ENCODE measurements at places on chromosomes 16 and 17.

- DNase-seq, result no peak
Measured at GRCh38 chr17:82890339-82890730, 50.5 kb upstream of the ZNF750 start.

DNA sequence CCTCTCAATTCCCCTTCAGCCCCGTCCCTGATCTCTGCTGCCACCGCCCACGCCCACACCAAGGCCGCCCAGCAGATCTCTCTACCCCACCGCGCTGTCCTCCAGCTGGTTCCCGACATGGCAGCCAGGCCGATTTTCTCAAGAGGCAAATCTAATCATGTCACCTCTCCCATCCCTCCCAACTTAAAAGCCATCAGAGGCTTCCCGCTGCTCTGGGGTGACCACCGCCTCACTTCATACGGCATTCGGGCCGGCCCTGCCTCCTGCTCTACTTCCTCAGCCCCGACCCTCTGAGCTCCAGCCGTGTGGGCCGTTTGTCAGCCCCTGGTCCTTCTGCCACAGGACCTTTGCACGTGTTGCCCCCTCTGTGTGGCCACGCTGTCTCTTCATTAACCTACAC is 63.2 kb downstream of the RPH3AL start:
- DNase-seq, result no peak

GRCh38 chr16:19851476-19851875 is 33.2 kb downstream of the GPRC5B start:
- no peak for DNase-seq

DNA sequence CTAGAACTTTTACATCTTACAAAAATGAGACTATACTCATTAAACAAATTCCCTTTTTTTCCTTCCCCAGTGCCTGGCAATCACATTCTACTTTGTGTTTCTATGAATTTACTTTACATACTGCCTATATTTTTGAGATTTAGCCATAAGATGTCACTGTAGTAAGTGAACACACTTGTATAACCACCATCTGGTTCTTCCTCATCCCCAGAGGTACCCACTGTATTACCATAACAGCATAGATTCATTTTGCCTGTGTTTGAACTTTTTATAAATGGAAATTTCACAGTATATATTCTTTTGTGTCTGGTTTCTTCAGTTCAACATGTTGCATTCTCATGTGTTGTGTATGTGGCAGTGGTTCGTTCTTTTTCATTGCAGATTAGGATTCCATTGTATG is 15.8 kb downstream of the CYB5B start:
- DNase-seq, result no peak

DNA sequence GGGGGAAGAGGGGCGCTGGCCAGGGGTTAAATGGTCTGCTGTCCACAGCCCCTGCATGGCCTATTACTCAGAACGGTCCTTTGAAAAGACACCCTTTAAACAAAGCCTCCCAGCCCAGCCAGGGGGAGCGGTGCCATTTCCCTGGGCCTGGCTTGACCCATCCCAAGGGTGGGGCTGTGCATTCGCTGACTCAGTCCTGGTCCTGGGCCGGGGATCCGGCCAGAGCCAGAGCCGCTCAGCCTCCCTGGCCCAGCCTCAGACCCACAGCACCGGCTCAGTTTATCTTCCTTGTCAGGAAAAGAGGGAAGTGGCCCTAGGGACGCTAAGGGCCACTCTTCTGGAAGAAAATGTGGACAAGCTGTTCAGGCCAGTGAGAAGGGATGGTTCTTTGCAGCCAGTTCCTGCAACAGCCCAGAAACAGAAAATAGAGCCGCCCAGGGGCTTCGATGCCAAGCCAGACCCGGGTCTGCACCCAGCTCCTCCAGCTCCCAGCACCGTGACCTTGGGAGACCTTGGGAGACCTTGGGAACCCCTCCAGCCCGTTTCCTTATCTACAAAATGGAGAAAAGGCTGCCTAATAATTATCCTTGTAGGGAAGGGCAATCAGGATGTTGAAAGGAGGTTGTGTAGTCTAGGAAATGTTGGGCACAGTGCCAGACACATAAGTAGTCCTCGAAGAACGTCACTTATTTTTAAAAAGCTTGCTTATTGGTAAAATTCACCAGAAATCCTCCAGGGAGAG is 82.5 kb downstream of the ZDHHC7 start:
- no peak for DNase-seq

DNA sequence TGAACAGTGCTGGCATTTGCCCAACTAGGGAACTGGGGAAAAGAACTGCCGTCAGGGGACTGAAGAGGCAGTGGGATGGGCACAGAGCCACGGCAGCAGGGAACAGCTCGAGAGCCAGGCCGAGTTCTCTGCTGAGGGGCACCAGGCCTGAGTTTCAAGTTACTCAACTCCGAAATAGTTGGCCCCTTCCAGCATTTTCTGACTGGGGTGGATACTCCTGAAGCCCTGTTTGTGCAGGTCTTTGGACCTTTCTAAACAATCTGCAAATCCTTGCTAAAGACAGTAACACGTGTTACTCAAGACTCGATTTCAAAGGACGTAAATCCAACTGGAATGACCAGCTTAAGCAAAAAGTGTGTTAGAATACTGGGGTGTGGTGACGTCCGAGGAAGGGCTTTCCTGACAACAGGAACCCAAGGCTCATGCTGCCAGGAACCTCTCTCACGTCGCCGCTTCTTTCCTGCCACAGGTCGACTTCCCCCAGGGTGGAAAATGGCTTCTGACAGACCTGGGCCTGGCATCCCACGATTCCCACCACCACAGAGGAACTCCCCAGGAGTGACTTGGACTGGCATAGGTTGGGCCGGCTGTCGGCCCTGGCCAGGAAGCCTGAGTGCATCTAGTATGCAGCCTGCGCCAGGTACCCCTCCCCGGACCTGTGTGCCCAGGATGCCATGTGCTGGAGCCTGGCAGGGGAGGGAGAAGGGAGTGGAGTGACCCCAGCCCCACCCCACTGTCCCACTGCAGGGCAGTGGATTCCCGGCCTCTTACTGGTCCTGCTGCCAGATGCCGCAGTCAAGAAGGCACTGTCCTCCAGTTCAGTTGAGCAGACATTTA is 71.9 kb downstream of the N4BP1 start:
- DNase-seq, result no peak

GRCh38 chr16:72609933-72610332 is 438.0 kb upstream of the PMFBP1 start:
- no peak for DNase-seq

GRCh38 chr17:50093246-50093645 is 1.9 kb upstream of the PDK2 start:
- DNase-seq, result no peak

DNA sequence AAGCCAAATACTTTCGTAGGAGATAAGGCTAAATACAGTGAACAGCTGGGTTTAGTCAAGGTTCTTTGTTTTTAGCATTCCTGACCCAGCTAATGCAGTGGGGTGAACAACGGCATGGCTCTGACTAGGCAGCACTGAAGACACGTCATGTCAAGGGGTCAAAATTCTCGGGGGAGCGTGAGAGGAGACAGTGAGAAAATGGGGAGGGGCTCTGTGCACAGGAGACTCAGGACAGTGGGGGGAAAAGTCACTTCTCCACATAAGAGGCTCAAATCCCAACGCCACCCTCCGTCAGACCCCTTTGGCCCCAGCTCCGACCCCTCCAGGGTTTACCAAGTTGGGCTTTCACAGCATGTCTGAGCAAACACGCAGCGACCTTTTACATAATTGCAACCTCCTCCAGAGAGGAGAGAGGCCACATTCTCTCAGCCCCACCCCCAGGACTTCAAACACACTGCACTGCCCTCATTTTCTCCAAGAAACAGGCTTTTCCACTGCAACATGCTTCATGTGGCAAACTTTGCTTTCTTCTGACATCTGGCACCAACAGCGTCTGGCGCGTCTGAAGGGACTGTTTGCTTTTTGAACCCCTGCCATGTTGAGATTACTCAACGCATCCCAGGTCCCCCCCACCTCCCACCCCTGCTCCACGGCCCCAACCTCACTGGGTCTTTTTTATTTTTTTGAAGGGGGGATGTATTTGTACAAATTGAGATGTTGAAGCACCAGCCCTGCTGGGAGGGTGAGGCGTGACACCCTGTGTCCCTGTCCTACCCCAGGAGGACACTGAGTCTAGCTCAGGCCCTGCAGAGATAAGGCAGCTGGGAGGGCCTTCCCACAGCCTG is 30.0 kb downstream of the AXIN2 start:
- peak; percentile 69 for DNase-seq

GRCh38 chr17:522919-523318 is 170.3 kb upstream of the RPH3AL start:
- DNase-seq, result no peak

- DNase-seq, result no peak
Measured at GRCh38 chr17:49670641-49671040, 7.3 kb downstream of the SPOP start.

DNA sequence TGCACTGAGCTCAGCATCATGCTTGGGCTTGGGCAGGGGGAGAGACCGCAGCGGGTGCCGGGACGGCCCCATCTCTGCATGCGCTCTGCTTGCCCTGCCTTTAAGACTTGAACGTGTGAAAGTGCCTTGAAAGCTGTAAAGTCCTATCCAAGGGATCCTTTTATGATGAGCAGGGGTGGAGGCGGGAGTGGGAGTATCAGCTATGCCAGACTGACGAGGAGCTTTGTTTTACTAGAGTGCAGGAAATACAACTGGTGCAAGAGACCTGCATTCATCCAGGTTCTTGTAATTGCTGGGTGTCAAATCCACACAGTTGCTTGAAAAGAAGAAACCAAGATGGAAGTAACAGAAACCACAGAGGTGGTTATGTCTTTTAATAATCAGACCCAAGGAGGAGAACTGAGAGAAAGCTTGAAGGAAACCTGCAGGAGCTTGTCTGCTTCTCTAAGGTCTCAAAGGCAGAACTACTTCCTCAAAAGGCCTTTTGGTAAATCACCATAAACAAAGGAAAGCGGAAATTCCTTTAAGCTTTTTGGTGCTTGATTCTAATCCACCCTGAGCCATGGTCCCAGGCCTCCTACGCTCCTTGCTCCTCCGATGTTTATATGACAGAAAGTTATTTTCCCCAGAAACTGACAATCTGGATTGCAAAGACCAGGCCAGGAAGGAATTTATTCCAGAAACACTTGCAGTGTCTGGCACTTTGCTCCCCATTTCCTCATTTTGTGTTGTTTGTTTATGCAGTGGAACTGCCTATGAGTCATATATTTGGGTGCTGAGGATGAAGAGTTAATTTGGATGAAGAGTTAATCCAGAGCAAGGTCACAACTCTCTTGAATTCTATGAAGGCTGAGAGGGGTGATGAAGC is 51.3 kb upstream of the FBXO47 start:
- DNase-seq, result no peak

DNA sequence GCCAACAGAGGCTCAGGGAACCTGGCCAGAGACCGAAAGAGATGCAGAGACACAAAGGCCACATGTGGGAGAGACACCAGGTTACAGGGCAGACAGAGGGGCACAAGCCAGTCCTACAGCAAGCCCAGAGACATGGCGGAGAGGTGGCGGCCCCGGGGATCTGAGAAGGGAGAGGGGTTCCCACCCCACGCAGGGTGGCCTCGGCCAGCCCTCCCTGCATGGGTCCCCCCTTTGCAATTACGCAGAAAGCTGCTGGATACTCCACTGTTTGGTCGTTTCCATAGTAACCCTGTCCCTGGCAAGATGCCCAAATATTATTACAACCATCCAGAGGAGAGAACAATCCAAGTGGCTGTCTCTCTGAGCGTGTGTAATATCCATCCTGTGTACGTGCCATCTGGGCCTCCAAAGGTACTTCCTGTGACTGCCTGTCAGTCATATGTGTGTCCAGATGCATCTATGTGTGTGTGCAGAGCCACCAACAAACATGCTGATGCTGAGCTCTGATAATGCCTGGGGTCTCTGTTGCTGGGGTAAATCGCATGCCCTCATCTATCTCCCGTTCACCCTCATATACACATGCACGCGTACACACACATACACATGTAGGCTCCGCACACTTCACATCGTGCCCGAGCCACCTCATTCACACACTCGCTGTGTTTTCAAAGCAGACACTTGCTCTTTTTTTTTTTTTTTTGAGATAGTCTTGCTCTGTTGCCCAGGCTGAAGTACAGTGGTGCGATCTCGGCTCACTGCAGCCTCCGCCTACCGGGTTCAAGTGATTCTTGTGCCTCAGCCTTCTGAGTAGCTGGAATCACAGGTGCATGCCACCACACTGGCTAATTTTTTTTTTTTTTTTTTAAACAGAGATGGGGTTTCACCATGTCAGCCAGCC is 5.5 kb downstream of the PCGF2 start:
- DNase-seq, result no peak

GRCh38 chr17:68963958-68964357 is 8.8 kb upstream of the ABCA8 start:
- no peak for DNase-seq

DNA sequence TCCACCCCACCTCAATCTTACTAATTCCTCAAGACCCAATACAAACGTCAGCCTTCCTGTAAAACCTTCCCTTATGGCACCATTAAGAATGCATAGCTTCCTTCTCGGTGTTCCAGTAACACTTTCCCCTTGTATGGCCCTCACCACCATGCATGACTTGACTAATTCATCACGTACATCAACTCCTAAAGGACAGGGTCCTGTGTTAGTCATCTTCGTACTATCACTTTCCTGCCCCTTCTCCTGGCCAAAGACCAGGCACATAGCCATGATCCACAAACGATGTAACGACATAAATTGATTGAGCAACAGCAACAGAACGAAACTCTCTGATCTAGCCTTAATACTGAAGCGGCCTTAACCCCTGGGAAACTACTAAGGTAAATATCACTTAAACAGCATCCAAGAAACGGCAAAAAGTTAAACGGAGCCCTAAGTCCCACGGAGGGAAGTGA is 612 bp downstream of the PSMD12 start:
- DNase-seq, result no peak

DNA sequence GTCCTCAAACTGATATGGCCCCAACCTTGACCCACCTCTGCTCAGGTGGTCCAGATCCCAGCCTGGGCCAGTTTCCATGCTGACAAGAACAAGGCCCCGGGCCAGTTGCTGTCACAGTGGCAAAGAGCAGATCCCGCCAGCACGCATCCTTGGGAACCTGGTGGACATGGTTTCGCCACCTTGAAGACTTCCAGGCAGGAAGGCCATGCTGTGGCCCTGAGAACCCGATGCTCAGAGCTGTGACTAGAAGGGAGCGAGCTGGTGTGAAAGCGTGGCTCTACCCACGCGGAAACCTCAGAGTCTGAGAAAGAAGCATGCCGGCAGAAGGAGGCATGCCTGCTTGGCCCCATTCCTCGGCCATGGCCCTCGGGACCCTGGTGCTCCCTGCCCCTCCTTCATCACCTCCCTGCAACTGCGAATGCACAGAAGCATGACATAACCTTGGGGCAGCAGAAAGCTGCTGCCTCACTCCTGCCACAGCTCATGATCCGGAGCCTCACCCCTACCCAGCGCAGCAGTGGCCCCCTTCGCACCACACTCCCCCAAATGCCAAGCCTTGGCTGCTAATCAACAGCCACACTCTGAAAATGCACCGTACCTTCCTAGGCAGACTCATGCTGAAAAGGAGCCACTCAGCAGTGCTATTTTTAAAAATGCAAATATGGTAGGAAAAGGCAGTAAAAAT is 33.2 kb downstream of the UBE2O start:
- DNase-seq, result no peak

- DNase-seq, result no peak
Measured at GRCh38 chr16:75273054-75273925, 21.9 kb upstream of the BCAR1 start.

DNA sequence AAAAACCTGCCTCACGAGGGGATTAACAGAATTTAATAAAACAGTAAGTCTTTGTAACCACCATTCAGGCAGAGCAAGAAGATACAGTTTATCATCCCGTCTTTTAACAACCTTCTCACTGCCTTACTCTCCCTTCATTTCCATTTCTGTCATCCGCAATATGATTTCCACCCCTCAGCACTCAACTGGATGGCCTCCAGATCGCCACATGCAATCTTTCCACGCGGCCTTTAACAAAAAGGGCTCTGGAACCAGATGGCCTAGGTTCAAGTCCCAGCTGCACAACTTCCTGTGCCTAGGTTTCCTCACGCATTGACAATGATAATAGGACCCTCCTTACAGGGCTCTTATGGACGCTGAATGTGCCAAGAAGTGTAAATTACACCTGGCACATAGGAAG is 103.6 kb downstream of the GAS7 start:
- DNase-seq, result no peak

All from HuH-7 (cell line).